ENCODE measurements at places on chromosomes 3 and 15.
A peak's percentile ranks its signal among the peaks of the same experiment; 100 is the strongest.

GRCh38 chr3:122564155-122564912 lies at the start of the genes DTX3L and PARP9:
Gene DTX3L (plus strand): TSS chr3:122564338. CDS start chr3:122564427, 89 bp downstream.
Gene PARP9 (minus strand): TSS chr3:122564300. CDS start chr3:122559620, 4,680 bp downstream.
- DNase-seq: peak; percentile 83

DNA sequence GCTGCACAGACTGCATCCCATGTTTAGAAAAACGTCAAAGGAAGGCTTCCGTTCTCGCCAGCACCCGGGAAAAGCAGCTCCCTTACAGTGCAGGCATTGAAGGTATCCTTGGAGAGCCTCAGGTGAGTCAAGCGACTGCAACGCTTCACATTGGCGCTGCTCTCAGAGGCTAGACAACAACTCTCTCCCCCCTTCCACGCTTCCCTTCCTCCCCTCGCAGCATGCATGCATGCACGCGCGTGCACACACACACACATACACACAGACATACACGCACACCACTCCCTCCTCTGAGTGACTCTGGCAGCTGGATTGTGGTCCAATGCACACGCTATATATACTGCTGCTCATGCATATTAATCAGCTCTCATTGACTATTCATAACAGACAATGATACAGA lies 191.1 kb downstream of the PDZRN3 start:
- no peak for DNase-seq

DNA sequence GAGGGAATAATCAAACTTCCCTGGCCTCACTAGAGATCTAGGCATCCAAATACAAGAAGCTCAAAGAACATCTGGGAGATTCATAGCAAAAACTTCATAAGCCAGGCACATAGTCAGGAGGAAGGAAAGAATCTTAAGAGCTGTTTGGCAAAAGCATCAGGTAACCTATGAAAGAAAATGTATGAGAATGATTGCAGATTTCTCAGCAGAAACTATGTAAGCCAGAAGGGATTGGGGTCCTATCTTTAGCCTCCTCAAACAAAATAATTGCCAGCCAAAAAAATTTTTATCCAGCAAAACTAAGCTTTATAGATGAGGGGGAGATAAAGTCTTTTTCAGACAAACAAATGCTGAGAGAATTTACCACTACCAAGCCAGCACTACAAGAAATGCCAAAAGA lies 1036.3 kb downstream of the TBL1XR1 start:
- DNase-seq: no peak

DNA sequence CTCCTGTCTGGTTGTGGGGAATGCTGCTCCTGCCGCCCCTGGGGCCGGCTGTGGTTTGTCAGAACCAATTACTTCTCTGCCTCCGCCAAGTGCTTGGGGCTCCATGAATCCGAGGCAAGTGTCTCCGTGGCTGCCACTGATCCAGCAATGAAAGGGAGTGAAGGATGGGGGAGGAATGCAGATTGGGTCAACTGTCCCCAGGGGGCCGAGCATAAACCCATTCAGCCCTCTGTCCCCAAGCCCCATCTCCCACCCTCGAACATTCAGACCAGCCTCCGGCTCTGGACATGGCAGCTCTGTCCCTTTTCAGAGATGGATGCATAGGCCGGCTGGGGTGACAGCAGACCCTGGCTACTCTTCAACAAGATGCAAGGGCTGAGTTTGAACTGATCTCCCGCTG lies 35.5 kb downstream of the CACNA2D2 start:
- DNase-seq: no peak

DNA sequence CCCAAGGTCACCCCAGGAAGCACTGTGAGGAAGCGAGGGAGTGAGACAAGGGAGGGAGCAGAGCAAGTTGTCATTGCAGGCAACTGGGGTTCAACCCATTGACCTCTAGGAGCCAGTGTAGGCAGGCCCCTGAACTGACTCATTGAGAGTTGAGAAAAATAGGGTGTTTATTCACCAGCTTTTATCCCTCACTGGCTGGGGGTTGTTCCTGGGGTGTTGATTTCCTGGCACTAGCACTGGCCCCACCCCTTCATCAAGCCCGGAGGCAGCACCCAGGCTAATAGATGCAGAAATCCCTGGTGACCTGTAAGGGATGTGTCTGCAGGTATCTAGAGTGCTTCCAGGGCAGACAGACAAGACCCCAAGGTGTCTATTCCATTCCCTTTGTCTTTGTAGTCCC lies 183.9 kb downstream of the ARRDC4 start:
- DNase-seq: no peak

DNA sequence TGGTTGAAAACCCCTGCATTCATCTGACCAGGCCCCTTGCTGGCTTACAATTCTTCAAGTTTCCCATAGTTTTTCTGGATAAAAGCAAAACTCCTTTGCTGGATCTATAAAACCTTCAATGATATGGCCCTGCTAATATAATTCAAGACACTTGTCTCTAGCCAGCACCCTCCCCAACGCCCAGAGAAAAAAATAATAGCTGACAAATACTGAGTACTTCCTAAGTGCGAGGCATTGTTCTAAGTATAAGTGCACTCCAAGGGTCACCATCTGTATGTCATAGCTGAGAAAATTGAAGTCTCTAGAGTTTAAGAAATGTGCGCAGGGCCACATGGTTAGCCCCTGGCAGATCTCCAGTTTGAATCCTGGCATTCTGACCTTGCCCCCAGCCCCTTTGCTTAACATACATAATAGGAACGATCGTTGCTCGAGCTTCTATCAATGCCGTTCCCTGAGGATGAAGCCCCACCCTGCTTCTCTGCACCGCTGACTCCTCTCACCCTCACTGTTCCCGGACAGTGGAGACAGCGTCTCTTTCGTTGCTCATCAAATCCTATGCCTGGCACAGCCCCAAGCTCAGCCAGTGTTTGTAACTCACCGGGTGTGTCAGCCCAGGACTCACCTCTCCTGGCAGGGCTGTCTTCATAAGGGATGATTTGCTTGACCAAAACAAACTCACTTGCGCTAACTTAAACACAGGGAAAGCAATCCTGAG lies 377.1 kb upstream of the PROK2 start:
- DNase-seq: no peak

DNA sequence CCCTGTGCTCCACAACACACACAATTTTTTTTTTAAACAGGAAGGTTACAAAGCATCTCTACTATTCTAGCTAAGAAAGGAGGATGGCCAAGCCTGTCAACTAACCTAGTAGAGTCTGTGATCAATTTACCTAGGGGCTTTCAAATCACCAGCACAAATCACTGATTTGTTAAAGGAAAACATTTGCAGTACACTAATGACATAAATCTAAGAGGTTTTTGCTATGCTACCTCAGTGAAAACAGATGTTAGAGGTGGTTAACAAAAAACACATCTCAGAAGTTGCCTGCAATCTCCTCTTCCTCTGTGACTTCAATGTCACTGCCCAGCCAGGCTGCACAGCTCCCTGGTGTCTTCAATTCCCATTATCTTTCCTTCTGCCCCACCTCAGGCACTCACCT lies 72.0 kb downstream of the RAD18 start:
- DNase-seq: no peak

DNA sequence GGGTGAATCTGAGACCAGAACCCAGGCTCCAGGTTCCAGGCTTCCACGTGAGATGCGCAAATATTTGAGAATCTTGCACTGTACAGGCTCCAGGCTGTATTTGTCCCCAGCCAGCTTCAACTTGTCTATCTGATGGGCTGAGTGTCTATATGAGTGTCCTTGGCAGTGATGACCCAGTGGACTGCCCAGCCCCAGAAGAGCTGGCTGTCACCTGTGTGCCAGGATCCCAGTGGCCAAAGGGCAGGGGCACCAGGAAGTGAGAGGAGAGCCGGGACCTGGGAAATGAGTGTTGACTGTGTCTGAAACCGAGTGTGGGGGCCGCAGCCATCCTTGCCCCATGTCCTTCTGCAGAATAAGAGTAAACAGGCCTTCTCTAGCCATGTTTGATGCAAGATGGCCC lies 10.4 kb downstream of the FAH start:
- DNase-seq: no peak

DNA sequence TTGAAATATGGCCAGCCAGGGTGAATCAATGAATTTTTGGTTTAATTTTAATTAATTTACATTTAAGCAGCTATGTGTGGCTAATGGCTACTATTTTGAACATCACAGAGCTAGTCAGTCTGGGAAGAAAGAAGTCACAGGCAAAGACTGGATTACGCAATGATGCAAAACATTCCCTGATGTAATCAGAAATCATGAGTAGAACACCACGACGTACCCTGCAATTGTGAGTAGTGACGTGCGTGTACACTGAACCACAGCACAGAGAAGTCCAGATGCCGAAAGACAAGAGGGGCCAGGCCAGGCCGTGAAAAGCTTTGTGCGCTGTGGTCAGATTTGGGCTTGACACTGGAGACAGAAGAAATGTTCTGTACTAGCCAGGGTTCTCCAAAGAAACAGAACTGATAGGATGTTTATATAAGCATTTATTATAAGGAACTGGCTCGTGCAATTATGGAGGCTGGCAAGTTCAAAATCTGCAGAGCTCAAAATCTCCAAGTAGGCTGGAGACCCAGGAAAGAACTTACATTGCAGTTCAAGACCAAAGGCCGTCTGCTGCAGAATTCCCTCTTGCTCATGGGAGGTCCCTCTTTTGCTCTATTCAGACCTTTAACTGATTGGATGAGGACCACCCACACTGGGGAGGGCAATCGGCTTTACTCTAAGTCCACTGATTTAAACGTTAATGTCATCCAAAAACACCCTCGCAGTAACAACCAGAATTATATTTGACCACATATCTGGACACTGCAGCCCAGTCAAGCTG lies 44.6 kb downstream of the SH3BP5 start:
- DNase-seq: no peak

DNA sequence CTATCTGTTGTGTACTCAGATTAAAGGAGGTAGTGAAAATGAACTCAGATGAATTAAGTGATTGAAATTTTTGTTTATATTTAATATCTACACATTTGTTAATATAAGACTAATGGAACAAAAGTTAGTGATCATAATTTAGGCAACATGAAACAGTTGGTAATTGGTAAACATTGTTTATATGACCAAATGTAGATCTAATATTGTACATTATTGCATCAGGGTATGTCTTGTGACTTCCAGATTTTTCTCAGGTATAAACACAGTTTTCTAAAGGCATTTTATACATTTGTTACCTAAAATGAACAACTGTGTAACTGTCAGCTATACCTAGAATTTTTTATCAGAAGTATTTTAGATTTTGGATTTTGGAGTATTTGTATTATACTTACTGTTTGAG lies 14.8 kb downstream of the GMPS start:
- no peak for DNase-seq

DNA sequence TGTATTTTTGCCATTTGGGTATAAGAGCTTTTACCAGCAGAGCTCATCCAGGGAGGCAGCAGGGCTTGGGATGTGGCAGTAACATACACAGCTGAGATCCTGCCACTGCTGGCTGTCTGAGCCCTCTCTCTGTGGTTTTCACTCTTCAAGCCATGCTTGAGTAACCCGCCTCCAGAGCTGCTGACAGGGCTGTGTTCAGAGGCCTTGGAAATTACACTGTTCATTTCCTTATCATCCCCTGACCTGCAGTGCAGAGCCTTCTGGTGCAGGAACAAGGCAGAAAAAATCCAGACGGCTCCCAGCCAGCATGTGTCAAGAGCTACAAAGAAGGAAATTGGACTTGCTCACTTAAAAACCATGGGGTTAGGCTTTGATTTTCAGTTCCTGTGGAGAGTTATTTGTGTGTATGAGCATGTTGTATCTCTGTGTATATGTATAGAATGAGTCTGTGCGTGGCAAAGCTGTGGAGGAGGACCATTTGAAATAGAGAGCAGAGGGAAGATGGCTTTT lies 47.0 kb downstream of the ZNF609 start:
- peak; percentile 41 for DNase-seq

DNA sequence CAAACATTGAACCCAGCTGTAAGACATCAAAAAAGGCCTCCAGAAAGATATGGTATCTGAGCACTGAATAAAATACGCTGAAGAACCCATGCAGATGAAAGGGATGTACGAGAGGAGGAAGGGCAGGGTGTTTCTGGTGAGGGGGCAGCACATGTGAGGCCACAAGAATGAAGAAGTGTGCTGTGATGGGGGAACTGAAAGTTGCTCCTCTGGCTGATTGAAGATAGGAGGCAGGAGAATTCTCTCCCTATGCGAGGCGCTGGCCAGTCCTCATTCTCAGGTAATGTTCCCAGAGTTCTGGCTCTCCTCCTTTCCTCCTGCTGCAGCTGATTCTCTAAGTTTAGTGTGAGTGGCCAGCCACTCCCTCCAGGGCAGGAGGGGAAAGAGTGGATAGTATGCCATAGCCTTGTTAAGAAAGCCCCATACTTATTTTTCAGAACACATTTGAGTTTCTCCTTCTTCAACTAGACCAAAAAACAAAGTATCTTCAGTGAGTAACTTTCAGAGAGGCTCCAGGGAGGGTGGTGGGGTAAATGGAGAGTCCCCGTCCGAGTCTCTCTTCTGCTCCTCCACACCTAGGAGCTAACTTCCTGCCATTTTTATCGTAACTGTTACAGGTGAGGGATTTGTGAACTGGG lies 26.9 kb upstream of the MYO1E start:
- no peak for DNase-seq

- DNase-seq: peak; percentile 13
These were observed 33.7 kb downstream of the FLNB start for GRCh38 chr3:58041826-58042324.

GRCh38 chr3:143784446-143784845 lies 63.8 kb downstream of the SLC9A9 start:
- DNase-seq: no peak

- DNase-seq: no peak
These were observed 486.4 kb downstream of the FHIT start for GRCh38 chr3:60764870-60765269.

GRCh38 chr3:15633766-15634598 lies 32.4 kb downstream of the BTD start:
- no peak for DNase-seq

DNA sequence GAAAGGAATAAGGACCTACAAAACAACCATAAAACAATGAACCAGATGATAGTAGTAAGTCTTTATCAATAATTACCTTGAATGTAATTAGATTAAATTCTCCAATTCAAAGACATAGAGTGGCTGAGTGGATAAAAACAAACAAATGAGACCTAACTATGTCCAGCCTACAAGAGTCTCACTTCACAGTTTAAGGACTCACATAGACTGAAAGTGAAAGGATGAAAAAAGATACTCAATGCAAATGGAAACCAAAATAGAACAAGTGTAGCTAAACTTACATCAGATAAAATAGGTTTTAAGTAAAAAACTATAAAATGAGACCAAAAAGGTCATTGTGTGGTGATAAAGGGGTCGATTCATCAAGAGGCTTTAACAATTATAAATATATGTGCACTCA lies 21.9 kb upstream of the NR1I2 start:
- DNase-seq: no peak

Measured in activated CD4-positive, alpha-beta T cell treated with anti-CD3 and anti-CD28 coated beads, Interleukin-10, Interleukin-2, amounts not matched to agents 100 ng/mL and 50 ng/mL, durations not matched to agents 16 hours and 8 hours (primary cell).